Activated effector memory CD4-positive, alpha-beta T cell treated with Interleukin-2 at 50 U/mL for 16 hours (primary cell): ENCODE measurements at places on chromosomes 6 and 20.

GRCh38 chr6:86535100-86535499 is 402.2 kb upstream of the HTR1E start:
- DNase-seq: no peak

DNA sequence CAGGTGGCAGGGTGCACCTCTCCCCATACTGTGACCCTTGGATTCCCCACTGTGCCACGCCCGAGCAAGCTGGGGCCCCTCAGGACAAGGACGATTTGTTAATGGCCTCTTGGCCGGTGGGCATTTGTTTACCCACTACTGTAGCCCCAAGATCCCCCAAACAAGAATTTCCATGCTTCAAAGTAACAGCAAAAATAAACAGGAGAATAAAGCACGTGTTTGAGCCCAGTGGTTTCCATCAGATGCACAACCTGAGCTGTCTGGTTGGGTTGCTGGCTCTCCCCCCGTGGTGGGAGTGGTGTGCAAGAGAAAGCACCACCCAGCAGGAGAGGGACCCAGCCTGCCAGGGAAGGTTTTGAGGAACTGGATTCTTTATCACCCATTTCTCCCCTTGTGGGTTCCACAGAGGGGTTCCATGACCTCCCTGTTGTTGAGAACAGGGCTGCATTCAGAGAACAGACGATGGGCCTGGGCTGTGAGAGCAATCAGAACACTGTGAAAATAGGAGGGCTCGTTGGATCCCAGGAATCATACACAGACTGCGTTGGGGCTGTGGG is 4.8 kb downstream of the CD93 start:
- no peak for DNase-seq

DNA sequence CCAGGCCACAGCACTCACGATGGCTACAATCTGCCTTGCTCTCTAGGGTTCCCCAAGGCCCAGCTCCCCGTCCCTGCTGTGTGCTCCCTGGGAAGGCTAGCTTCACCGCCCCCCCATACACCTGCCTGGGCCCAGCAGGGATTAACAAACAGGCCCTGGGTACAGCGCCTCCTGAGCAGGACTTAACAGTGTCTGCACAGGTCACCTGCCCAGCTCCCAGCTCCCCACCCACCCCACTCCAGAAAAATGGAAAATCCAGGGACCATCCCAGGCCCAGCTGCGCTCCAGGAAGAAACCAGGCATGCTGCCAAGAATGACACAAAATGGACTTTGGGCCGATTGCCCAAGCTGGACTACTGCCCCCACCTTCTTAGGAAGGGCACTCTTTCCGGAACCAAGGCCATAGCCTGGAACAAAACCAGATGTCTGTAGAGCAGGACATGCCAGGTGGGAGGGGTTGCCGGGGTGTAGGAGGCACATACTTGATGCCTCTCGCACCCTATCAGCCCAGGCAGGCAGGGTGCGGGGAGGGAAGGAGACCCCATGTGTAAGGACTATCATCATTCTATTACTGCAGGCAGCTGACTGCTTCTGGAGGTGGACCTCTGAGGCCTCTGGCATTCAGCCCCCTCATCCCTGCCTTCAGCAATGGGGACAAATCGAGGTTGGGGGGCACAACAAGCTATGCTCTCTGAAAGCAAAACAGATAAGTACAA is 104.9 kb downstream of the SNX5 start:
- no peak for DNase-seq

DNA sequence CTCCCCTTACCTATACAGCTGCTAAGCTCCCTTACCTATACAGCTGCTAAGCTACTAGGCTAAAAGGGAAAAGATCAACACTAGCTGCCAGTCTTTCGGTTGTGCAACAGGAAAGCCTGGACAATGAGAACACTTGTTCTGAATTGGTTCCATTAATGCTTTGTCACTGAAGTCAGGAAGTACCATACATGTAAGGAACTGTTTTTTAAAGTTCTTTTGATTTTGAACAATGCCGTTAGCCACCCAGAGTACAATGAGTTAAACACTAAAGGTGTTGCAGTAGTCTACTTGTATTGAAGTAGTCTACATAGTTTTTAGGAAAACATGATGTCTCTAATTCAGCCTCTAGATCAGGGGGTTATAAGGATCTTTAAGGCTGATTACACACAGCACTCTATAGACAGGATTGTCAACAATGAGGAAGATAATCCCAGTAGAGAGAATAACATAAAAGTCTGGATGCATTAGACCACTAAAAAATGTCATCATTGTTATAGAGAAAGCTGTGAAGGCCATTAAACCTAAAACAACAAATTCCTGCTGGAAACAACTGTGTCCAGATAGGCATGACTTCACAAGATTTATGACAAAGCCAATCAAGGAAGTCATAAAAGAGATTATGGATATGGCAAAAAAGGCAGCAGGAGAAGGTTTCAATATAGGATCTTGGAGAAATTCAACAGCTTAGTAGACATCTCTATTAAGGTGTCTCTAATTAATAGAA is 306.3 kb downstream of the PHF3 start:
- no peak for DNase-seq

DNA sequence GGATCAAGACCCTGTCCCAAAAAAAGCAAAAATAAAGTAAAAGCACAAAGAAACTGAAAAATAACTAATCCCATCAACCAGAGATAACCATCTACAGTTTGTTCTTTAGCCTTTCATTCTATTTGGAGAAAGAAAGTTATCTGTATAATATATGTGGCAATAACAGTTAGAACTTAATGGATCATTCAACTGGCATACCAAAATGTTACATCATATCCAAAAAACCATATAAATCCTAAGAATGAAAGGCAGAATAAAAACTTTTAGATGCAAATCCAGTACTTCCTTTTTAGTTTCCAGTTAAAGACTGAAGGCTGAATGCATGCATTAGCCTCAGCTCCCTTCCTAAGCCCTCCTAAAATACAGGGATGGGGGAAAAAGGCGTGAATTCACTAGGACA is 25.2 kb downstream of the ILRUN start:
- no peak for DNase-seq

DNA sequence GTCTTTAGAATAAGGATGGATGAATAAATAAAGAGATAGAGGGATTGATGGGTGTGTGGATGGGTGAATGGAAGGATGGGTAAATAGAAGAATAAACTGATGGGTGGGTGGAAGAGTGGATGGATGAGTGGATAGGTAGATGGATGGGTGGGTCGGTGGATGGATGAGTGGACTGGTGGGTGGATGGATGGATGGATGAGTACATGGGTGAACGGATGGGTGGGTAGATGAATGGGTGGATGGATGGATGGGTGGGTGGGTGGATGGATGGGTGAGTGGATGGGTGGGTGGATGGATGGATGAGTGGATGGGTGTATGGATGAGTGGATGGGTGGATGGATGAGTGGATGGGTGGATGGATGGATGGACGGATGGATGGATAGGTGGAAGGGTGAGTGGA is 65.7 kb upstream of the FOXC1 start:
- no peak for DNase-seq
